ENCODE measurements at places on chromosomes 3 and 15.
A peak's percentile ranks its signal among the peaks of the same experiment; 100 is the strongest.

GRCh38 chr15:39946862-39947261 is 12.9 kb downstream of the EIF2AK4 start:
- no peak for DNase-seq

DNA sequence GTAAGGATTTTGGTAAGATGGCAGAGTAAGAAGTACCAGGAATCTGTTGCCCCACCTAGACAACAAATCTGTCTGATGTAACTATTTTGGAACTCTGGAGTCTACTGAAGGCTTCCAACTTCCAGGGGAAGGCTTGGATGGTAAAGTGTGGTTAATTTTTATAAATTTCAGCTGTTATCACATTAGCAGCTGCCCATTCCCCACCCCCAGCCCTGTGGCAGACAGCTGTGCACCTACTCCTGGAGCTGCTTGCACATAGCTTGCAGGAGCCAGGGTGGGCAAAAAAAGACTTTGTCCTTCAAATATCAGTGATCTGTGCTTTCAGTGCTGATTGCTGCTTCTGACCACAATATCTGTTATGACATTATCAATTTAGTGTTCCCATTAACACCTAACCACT is 47.4 kb downstream of the FRMD5 start:
- no peak for DNase-seq

DNA sequence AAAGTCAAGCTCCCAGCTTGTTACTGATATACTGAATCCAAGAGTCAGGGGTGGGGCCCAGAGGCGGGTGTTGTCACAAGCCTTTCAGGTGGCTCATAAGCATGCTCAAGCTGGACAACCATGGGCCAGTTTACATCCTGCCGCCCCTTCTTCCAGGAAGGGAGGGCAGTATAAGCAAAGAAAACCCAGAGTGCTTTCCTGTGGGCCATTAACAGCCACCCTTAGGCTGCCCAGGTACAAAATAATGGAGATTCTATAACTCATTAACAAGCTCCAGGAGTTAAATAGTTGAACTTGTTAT is 183.2 kb downstream of the NTRK3 start:
- DNase-seq, result no peak

- DNase-seq, result no peak
Observed at GRCh38 chr15:88680241-88681001, 41.6 kb downstream of the ISG20 start.

- no peak for DNase-seq
Observed at GRCh38 chr3:56998076-56998529, 62.4 kb upstream of the SPATA12 start.

- DNase-seq, result peak; percentile 52
Observed at GRCh38 chr3:58495101-58495500, 3.2 kb downstream of the KCTD6 start.

- DNase-seq, result no peak
Observed at GRCh38 chr15:78207641-78208340, 26.6 kb downstream of the ACSBG1 start.

DNA sequence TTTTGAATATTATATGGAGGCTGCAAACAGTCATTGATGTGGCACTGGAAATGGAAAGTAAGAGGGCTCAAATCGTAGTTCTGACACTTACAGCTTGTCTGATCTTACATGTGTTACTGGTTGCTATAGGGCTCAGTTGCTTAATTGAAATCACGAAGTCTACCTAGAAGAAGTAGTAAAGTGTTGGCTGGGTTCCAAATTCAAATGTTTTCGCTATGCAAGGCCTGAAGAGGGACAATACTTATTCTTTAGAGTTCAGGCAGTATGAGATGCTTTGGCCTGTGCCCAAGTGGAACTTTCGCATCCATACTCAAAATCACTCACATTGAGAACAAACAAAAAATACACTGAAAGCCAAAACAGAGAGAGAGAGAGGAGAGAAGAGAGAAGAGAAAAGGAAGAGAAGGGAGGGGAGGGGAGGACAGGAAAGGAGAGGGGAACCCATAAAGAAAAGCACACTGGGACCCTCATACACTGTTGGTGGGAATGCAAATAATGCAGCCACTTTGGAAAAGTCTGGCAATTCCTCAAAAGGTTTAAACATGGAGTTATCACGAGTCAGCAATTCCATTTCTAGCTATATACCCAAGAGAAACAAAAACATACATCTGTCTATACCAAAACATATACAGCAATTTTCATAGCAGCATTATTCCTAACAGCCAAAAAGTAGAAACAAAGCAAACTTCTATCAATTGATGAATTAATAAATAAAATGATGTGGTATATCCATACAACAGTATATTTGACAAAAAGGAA is 2.9 kb upstream of the FXR1 start:
- DNase-seq, result no peak

GRCh38 chr15:82595766-82596165 is 51.4 kb downstream of the CPEB1 start:
- DNase-seq, result no peak

DNA sequence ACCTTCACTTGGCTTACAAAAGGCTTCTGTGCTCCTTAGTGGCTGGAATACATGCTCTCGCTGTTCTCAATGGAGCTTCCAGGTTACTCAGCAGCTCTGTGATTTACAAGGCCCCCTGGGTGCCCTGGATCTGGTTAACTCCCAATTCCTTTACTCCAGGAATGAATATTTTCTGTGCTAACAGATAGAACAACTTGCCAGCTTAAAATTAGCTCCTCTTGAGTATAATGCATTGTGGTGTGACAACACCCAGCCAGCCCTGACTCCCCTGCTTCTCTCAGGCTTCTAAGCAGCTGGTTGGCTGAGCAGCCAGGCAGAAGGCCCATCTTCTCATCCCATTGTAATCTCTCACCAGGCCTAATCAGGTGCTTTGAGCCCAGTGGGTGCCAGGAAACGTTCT is 246.4 kb downstream of the ALCAM start:
- peak; percentile 16 for DNase-seq

DNA sequence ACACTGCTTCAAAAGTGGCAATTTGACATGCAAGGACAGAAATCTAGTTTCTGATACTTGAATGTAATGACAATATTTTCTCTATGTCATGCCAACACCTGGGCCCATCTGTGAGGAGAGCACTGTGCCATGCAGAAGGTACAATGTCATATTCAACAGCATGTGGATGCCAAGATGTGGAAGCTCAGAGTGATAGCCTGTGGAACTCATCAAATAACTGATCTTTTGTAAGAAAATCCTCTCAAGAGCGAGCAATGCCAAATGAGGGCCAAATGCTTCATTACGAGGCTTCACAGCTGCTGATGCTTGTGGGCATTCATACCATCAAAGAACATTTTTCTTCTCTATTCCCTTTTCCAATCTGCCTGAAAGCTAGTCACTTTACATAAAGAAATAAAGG is 95.1 kb downstream of the ROBO1 start:
- no peak for DNase-seq

DNA sequence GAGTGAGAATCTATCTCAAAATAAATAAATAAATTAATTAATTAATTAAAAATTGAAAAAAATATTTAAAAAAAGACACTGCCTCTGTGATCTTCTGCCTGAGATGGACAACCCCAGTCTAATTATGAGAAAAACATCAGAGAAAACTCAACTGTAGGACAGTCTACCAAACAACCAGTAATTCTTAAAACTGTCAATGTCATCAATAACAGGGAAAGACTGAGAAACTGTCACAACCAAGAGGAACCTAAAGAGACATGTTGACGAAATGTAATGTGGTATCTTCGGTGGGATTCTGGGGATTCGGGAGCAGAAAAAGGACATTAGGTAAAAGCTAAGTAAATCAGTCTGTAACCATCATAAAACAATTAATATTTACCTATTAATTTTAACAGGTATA is 265.4 kb upstream of the LMCD1 start:
- DNase-seq, result no peak

DNA sequence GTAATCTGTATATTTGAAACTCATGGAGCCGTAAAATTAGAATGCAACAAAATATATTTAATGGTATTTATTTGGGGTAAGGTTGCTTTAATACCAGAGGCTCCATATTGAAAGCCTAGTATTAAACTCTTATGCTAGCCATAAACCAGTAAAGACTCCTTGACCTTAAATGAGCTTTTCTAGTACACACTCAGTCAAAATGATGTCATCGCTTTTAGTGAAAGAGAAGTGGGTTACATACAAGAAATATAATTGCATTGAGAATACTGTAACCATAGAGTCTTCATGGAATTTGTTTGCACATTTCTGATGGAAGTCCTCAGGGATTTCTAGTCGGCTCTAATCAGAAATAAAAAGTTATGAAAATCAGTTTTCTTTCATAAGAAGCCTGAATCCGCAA is 757.6 kb downstream of the GBE1 start:
- DNase-seq, result no peak

- DNase-seq, result no peak
Observed at GRCh38 chr3:135017003-135017893, 222.2 kb downstream of the EPHB1 start.

DNA sequence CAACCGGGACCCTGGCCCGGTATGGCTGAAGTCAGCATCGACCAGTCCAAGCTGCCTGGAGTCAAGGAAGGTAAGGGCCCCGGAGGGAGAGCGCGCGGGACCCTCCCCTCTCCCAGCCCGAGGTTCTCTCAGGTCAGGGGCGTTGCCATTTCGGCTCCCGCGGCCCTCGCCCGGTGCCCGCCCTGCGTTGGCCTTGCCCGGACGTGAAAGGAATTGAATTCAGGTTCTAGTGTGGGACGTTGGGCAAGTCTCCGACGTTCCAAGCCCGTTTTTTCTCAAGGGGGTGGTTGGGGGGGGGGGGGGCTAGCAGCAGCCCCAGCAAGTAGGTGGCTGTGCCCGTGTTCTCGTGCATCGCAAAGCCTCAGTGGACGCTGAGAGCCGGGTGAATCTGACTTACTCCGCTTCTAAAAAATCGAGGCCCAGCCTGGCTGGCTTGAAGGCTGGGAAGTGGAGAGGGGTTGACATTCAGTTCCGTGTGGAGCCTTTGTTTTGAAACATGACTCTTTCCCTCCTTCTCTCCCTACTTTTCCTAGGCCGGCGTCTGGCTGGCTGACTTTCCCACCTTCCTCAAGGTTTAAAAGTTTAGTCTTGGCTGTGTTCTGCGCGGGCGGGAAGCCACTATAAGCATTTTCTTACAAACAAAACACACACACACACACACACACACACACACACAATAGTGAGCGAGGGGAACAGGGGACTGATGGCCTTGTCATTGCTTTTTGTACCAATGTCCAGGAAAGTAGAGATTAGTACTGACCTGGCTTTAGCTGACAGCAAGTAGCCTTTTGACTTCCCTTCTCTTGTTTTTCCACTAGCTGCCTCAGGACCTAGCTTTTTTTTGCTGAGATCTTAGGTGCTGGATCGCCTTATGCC is at the start of gene UTS2B:
TSS of gene UTS2B (minus strand) at position 873 of the 876 bp plus-strand sequence. CDS start 48,337 bp downstream, outside the sequence.
- peak; percentile 63 for DNase-seq

- peak; percentile 16 for DNase-seq
Observed at GRCh38 chr15:61227950-61228936, 859 bp downstream of the RORA start.

DNA sequence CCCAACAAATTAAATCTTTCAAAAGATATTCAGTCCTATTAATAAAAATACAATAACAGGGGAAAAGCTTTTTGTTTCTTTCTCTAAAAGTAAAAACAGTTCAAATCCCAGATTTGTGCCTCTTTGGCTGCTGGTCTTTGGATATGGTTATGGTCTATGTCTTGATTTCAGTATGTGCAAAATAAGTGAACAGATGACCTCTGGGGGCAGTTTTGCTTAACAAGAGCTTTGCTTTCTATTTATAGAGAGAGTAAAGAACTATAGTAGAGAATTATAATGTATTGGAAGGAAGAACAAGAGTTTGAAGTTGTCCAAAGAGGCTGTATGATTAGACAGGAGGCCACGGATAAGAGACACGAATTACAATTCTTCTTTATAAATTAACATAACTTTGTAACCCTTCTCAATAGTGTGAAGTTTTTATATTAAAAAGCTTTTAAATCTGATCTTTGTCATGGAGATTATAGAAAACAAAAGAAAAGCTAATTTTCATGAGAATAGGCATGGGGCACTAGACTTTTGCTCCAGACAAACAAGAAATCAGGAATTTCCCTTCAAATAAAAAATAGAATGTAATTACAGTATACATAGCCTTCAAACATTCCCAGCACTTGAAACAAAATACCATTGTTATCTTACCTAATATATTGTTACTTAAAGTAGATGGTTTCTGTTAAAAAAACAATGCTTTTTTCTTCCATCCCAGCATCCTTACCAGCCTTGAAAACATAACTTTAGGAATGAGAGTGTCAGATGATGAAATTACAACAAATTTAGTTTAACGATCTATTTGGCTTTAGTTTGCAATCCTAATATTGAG is 432.7 kb upstream of the ARHGEF26 start:
- DNase-seq, result no peak

- DNase-seq, result peak; percentile 60
Observed at GRCh38 chr3:142998439-142998838, 2.9 kb upstream of the U2SURP start.

GRCh38 chr15:58748852-58749531 is 515 bp downstream of the ADAM10 start:
- DNase-seq, result no peak

- no peak for DNase-seq
Observed at GRCh38 chr3:116678853-116679252, 30.7 kb upstream of the TUSC7 start.

DNA sequence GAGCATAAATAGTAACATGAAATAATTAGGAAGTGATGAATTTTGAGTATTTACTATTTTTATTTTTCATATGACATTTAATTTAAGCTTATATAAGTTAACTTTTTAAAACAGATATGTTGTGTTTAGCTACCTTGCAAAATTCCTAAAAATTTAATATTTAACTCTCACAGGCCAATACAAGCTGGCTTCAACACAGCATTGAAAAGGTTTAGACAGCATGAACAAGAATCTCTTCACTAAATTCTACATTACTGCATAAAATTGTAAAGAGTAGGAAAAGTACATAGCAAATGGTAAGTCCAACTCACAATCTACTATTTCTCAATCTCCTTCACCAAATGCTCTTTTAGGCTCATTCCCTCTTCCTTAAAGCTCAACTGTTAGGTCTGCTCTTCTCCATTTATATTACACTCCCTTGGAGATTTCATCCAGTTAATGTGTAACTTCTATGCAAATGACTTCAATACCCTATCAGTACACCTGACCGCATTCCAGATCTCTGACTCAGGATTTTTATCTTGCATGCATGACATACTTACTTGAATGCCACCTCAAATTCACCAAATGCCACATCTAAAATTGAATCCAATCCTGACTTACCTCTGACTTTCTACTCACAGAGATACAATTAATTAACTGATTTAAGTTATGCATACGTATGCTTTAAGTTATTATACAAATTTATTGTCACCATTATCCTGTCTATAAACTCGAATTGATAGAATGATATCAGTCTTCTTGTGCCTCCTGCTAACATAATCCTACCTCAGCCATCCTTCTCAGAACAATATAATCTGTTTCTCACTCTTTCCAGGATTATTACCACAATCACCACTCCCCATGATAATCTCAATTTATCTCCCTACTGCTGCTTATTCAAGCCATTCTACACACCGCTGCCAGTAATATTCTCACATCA is 127.0 kb downstream of the STAG1 start:
- DNase-seq, result peak; percentile 54

- no peak for DNase-seq
Observed at GRCh38 chr3:166660962-166661361, 719.1 kb downstream of the ZBBX start.

- DNase-seq, result no peak
Observed at GRCh38 chr3:76021376-76021775, 236.0 kb upstream of the ZNF717 start.

- DNase-seq, result peak; percentile 33
Observed at GRCh38 chr15:52011711-52012144, 7.3 kb upstream of the MAPK6 start.

- DNase-seq, result no peak
Observed at GRCh38 chr3:64796607-64797399, 109.0 kb upstream of the ADAMTS9 start.
